ENCODE measurements at places on chromosomes 12 and 14.

GRCh38 chr12:46269429-46270241 lies 792 bp upstream of the SLC38A1 start:
- DNase-seq: no peak

GRCh38 chr12:117069926-117070900 lies 29.0 kb downstream of the TESC start:
- no peak for DNase-seq

DNA sequence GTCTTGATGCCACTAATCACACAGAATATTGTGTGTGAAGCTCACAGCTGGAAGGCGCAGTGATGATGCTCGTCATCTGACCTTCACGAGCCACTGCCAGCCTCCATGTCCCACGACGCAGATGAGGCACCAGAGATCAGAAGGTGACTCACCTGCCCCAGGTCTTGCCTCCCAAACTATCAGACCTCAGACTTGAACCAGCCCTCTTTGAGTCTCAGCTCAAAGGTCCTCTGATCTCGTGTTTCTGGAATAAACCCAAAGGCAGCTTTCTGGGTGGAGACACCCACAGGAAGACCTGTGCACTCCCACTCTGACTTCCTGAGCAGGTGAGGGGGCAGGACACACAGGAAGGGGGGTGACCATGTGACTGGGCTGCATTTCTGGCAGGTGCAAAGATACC lies 19.6 kb upstream of the CHGA start:
- DNase-seq: no peak

- DNase-seq: no peak
Observed at GRCh38 chr14:99261912-99262787, 9.8 kb downstream of the BCL11B start.

DNA sequence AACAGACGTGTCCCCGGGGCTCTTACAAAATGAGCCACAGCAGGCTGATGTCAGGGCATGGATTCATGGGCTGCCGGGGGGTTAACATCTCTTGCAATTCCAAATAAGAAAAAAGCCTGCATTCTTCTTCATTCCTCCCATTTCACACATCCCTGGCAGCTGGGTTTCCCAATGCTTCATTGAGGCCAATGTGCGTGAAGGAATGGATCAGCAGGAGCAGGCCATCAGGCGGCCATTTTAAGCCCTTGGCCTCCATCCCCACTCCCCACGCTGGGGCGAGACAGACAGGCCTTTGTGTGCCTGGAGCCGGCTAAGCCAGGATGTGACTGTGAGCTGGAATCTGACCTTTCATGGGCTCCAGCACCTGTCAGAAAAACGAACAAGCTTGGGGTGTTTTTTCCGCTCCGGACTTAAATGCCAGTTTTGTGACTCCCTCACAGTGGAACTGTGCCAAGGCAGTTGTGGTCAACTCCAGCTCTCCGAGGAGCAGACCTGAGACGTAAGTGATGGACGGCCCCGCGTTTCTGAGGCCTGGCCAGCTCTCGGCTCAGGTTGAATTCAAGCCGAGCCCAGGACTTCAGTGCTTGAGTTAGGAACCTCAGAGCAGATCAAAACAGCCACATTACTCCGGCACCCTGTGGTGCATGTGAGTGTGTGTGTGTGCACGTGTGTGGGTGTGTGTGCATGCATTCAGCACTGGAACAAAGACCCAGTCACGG lies 133.1 kb downstream of the TMEM30B start:
- no peak for DNase-seq

DNA sequence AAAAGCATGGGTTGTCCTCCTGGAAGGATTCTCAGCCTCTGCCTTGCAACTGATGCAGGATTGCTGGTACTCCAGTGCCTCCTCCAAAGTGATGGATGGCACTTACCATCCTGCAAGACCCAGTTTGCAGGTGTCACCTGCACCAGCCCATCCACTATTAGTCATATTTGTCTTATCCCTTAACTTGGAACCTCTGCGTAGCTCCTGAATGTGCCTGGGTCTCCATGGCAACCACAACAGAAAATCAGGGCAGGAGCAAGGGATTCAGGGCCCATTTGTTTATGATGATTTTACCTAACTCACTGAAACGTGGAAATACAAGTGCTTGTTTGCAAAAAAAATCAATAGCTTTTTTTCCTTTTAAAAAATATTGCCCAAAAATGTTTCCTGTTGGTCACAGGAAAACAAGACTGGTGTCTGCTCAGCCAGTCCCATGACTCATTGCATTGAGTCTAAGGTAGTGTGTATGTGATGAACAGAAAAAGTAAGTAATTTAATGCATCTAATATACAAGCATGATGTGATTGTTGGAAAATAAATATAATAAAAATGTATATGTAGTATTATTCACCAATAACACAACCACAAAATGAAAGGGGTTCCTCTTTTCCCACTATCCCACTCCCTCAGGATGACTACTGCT lies 1196.3 kb upstream of the TMEM132C start:
- DNase-seq: no peak

GRCh38 chr12:57754411-57755193 lies at the start of gene MARCHF9:
Gene MARCHF9 (plus strand): TSS chr12:57755103. CDS start chr12:57755529, 426 bp downstream.
- DNase-seq: peak; percentile 38

DNA sequence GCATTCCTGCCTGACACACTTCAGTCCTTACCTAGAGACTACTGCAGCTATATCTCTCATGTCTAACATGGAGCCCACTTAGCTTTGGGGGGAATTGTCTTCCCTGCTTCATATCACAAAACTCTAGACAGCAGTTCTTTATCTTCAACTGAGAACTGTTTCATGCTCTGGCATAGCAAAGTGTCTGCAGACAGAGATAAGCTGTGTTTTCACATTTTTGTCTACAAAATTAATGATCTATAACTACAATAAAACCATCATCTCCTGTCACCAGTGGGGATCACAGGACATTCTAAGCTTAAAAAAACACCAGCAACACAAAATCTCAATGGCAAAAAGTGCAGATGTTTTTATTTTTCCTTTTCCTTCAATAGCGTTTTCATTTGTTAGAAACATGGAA lies 137.1 kb upstream of the VRK1 start:
- no peak for DNase-seq

DNA sequence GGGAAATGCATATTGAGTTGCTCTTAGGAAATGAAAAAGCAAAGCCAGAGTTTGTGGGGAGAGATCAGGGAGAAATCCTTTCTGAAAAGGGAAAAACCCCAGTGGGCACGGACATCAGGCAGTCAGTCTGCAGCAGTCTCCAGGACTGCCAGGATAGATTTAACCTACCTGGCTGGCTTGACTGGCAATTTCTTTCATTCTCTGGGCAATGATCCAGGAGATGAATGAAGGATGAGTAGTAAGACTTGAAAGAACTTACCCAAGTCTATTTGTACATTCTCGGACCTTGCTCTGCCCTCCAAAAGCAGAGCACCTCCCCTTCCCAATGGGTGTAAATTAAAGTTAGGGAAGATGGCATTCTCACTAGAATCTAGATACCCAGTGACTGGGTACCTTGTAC lies 42.9 kb downstream of the CMAS start:
- no peak for DNase-seq

DNA sequence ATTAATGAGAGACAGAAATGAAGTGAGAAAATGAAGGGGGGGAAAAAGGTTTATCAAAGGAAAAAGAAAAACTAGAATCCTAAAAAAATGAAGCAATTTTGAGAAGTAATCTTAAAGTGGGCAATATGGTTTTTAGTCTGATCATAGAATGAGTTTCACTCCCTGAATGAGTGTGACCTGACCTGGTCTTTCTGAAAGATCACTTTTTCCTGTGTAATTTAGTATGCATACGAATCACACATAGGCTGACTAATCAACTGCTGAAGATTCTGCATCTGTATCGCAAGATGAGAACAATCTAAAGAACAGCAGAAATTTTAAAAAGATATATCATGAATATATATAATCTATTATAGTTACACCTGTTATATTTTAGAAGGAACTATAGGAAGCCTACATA lies 11.3 kb downstream of the GNPTAB start:
- DNase-seq: no peak

DNA sequence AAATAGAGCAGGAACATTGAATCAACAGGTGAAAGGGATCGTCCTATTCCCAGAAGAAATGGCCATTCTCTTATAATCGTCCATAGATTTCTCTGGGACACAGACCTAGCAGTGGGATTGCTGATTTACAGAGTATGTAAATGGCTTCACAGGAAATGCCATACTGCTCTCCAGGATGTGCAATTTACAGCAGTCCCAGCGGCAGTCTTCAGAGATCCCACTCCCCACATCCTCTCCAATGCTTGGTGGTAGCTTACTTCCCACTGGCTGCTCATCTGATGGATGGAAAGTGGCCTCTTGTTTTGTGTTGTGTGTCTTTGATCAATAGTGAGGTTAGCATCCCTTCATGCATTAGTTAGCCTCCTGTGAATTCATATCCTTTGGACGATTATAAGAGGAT lies 58.1 kb upstream of the PRMT8 start:
- DNase-seq: no peak

GRCh38 chr14:88384718-88385117 lies 739 bp upstream of the SPATA7 start:
- DNase-seq: no peak

DNA sequence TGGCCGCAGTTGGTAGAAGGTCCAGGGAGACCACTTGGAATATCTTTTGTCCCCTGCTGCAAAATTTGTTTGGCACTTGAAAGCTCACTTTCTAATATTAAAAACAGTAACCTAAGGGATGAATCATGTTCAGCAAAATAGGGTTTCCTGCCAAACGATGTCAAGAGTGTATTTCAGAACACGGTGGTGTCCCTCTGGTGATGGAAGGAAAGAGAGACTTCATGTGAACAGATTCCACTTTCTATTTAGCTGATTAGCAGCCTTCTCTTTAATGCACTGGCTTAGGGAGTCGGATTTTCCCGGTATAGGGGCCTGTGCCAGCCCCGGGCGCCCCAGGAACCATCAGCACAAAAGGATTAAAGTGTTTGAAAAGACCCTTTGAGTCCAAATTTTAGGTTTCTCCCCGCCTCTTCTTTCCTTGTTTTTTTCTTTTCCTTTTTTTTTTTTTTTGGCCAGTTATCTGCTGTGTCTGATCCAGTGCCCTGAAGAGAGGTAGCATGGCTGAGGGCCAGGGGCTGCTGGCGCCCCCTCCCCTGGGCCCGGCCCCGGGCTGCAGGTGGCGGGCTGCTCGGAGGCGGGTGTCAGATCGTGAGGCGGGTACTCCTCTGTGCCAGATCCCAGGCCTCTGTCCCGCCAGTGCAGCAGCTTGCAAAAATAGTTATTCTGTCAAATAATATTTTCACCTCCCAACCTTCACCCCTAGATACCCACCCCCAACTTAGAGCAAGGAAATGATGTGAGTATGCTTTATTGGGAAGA lies 88.3 kb downstream of the TESC start:
- DNase-seq: no peak

DNA sequence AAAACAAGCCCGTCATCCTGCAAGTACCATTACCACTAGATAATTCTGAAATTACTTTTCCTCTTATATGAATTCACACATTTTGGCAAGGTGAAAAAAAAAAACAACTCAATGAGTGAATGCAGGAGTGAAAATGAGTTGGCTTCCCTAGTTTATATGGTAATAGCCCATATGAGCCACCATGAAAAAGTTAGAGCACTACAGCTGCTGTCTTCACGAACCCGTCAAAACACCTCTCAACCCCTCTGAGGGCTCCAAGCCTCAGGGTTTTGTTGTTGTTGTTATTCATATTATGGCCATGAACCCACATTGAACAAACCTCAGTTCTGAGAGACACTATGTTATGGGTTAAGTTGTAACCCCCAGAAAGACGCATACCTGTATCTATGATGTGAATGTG lies 289.9 kb upstream of the CAND1 start:
- no peak for DNase-seq

DNA sequence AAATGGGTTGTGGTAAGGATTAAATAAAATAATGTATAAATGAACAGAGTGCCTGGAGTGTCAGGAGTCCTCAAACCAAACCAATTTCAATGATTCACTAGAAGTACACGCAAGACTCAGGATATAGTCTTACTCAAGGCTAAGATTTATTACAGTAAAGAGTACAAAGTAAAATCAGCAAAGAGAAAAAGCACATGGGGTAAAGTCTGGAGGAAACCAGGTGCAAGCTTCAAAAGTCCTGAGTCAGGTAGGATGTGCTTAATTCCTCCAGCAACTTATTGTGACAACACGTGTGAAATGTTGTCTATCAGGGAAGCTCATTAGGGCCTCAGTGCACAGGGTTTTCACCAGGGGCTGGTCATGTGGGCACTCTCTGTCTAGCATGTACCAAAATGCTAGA lies 105.8 kb upstream of the NAP1L1 start:
- no peak for DNase-seq

- DNase-seq: no peak
Observed at GRCh38 chr12:62629413-62629812, 162.8 kb downstream of the MON2 start.
